ENCODE measurements at places on chromosomes 5 and 9.

- no peak for DNase-seq
Measured at GRCh38 chr5:33891788-33892619, at the start of gene ADAMTS12. TSS of gene ADAMTS12 (minus strand) at chr5:33891990. CDS start at chr5:33891856, 134 bp downstream.

DNA sequence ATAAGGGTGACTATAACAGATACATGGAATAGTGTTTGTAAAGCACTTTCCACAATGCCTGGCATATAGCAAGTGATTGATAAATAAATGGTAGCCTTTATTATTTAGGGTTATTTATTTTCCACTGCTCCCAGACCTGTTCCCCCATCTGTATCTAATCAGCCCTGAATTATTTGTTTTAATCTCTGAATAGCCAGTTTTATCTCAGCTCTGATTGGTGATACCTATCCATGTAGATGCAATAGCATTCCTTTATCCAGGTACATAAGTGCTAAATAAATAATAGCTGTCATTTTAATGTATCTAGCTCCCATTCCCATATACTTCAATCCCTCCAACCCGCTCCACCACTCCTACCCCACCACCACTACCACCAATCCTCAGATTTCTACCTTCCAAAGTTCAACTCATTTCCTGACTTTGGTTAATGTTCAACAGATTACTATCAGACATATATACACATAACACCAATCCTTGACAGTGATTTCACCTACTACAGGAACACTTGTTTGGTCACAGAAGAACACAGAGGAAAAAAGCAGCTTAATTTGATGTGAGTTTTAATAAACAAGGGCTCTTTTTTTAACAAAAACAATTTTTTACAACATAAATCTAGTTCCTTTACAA lies 14.0 kb downstream of the PRKAA1 start:
- DNase-seq, result no peak

GRCh38 chr5:115170134-115170928 lies 623 bp upstream of the TRIM36 start:
- DNase-seq, result no peak

DNA sequence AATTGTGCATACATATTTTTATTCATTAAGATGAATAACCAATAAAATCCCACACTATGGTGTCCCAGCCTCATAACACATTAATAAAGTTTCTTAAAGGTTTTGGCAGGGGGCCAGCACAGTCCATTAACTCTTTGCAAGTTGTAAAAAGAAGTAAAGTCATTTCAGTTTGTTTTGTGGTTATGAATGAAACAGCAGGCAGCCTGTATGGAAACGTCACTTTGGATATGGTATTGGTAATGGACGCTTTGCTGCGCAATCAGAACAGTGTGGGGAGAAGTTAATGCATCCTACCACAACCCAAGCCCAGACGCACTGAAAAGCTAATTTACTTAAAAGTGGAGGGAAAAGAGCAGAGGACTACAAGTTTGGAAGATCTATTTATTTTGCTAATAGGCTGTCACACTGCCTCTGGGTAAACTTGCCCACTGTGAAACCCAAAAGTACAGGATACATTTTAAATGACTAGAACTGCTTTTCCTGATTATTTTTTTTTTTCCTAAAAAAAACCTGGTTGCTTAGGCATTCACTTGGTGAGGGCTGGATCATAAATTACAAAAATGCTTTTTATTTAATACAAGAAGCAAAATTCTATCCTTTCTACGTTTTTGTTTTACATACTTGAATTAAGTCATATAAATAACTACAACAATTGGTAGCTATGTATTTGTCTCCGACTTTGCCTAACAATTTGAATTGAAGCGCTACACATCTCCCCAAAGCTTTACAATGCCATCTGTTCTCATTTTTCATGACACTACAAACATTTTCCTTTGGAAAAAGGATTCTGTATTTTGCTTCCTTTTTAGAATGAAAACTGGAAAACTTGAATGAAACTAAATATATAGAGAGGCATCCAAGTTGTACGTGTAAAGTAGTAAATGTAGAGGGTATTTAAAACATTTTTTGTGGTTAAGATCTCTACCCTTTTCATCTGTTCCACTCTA lies 104.3 kb downstream of the NFIB start:
- DNase-seq, result no peak

DNA sequence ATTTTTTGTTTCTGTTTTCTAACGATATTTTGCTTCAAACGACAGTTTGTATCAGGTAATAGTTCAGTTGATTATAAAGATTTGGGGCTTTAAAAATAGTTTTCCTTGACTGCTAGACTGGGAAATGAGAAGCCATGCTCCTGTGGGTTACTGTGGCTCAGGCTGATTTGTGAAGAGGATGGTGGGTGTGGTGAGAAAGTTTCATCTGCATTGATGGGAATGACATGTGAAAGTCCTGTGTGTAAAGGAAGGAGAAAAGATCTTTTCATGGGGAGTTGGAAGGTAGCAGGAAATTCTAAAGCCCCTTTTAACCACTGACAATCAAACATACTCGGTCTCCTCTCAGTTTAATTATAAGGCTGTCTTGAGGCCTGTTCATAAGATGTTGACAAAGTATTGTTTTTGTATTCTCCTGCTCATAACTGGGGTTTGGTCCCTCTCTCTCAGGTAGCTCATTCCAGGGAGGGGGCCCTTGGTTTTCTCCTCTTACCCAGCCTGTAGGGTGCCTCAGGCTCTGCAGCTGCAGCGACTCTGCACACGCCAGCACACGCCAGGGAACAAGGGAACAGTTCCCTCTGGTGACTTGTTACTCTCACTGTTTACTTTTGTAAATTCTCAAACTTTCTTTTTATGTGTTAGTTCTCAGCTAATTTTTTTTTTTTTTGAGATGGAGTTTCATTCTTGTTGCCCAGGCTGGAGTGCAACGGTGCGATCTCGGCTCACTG lies 91.6 kb downstream of the CARTPT start:
- no peak for DNase-seq

DNA sequence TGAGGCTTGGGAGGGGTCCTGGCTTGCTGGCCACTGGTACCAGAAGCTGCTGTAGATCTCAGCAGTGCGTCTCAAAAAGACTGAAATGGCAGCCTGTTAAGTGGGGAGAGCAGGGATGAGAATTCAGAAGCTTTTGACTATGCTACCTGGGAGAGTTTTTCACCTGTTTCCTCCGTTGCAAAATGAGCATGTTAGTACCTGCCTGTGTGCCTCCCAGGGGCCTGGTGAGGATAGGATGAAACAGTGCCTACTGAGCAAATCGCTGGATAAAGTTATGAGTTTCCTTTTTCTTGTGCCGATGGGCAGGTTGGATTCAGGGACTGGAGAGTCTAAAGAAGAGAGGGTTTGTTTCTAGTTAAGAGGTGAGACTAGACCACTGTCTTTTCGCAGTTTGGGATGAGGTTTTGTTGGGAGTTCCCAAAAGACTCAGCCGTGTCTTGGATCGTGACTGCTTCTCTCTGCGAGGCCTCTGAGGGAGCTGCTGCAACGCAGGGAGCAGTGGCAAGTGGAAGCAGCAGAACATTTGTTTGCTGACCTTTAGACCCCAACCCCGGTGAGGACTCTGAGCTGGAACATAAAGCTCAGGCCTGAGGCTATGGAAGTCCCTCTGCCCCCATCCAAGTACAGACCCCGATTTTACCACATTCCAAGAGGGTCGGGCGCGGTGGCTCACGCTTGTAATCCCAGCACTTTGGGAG lies 1.4 kb downstream of the RALGPS1 start:
- DNase-seq, result no peak

GRCh38 chr9:100774326-100774725 lies 196.4 kb downstream of the CAVIN4 start:
- DNase-seq, result no peak

DNA sequence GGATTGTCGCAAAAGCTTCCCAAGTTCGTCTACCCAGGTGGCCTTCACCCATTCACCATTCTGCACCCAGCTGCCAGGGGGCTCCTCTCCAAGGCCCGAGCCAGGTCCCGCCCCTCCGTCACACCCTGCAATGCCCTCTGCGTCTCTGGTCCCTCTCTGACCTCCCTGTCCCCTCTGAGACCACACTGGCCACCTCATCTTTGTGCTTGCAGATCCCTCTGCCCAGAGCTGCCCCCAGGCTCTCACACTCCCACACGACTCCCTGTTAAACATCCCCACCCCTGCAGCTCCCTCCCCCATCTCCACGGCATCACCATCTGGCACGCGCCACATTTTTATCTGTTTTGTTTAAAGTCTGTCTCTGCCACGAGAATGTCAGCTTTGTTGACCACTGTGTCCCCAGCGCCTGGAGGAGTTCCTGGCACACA lies 243.6 kb downstream of the PBX3 start:
- DNase-seq, result no peak

GRCh38 chr9:133452562-133452961 lies 7.2 kb upstream of the CACFD1 start:
- no peak for DNase-seq

DNA sequence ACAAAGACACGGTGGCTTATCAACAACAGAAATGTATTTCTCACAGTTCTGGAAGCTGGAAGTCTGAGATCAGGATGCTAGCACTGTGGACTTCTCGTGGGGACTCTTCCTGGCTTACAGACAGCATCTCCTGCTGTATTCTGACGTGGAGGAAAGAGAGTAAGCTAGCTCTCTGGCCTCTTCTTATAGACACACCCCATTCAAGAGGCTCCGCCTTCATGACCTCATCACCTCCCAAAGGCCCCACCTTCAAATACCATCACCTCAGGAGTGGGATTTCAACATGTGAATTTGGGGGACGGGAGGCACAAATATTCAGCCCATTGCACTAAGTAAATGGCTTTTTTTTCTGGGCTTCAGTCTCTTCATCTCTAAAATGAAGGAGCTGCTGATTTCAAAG lies 27.6 kb downstream of the KCNMB1 start:
- DNase-seq, result no peak

DNA sequence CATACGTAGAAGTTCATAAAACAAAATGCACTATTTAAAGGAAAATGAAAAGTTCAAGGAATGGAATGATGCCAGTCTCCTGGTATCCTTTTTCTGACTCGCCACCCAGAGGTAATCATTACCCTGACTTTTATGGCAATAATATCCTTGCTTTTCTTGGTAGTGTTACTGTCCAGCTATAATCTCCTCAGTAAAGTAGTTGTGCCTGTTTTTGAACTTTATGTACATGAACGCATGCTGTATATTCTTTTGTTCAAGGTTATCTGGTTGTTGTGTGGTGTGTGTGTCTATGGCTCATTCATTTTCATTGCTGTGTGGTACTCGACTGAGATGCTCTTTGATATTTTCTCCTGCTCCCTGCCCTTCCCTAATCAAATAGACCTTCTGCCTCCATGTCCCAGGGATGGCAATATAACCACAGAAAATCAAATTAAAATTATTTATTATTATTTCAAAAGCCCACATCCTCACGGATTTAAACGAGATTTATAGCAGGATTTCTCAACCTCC lies 29.2 kb upstream of the FBP1 start:
- DNase-seq, result no peak

- DNase-seq, result no peak
Measured at GRCh38 chr9:25261445-25261844, 416.8 kb downstream of the TUSC1 start.

DNA sequence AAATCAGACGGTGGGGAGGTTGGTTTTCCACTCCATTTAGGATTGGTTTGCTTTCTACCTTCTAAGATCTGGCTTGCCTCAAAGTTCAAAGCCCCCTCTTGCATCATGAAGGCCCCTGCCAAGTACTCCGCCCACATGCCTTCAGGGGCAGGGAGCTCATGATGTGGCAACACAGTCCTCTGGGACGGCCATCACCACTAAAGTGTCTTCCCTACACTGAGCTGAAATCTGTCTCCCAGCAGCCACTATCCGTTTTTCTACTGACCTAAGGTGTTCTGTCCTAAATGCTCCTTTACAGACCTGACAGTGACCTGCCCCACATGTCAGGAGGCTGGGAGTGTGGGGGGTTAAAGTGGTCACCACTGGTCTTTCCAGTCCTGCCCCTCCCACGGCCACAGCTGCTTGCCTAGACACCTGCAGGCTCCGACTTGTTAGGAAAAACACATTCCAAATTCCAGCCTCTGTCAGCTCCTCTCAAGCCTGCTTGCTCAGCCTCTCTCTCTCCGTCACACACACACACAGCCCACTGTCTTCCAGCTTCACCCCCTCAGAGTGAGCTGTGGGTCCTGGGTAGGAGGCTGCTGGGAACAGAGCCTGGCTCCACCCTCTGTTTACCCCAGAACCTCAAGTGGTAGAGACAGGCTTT lies 44.9 kb downstream of the SHB start:
- no peak for DNase-seq

- no peak for DNase-seq
Measured at GRCh38 chr5:139079225-139079990, 118.8 kb downstream of the SIL1 start.

GRCh38 chr5:104345222-104346016 lies 782.8 kb upstream of the NUDT12 start:
- DNase-seq, result no peak

DNA sequence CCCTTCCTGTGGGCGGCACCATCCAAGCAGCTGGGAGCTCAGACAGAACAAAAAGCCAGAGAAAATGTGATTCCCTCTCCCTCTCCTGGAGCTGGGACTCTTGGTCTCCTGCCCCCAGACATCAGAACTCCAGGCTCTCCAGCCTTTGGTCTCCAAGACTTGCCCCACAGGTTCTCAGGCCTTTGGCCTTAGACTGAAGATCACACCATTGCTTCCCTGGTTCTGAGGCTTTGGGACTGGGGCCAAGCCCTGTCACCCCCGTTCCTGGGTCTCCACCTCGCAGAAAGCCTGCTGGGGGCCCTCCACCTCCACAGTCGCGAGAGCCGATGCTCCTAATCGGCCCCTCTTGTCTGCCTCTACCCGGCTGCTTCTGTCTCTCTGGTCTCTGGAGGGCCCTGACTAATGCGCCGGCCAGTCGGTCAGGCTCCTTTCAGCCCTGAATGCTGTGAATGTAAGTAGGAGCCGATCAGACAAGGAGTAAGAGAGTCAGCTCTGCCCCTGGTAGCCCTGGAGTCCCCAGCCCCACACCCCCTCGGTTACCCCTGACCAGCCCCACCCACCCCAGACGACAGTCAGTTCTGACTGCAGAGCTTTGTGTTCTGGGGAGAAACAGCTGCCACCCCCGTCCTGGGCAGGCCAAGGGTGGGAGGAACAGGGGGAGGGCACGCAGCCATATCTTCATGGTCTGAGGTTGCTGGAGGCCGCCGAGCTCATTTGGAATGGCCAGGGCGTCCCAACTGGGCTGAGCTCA lies 57.5 kb downstream of the VAV2 start:
- no peak for DNase-seq

GRCh38 chr9:104740621-104741020 lies 6.9 kb upstream of the NIPSNAP3A start:
- DNase-seq, result no peak

- no peak for DNase-seq
Measured at GRCh38 chr5:32420506-32420905, 24.0 kb downstream of the ZFR start.

Data from stimulated activated CD8-positive, alpha-beta memory T cell treated with anti-CD3 and anti-CD28 coated beads, Interleukin-2, amount 100 ng/mL, for 1 hour (primary cell).